Muscle of arm (tissue), 14 donors: ENCODE measurements at places on chromosomes 2 and 18.
A peak's percentile ranks its signal among the peaks of the same experiment; 100 is the strongest.

- DNase-seq = no peak
Measured at GRCh38 chr2:226673314-226673723, 126.3 kb downstream of the IRS1 start.

DNA sequence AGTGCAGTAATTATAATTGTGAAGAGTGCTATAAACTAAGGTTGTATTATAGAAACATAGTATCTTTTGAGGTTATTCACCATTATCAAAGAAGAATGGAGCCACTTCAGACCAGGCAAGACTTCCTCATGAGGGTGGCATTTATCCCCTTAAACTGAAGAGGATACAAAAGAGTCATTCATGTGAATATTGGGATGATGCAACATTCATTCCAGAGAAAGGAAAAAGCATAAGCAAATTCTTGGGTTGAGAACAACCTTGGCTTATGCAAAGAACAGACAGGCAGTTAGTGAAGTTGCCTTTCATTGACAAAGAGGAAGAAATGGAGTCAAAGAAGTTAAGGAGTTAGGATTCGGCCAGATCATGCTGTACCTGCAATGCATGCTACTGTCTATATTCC is 682.5 kb downstream of the MBD2 start:
- DNase-seq = no peak

DNA sequence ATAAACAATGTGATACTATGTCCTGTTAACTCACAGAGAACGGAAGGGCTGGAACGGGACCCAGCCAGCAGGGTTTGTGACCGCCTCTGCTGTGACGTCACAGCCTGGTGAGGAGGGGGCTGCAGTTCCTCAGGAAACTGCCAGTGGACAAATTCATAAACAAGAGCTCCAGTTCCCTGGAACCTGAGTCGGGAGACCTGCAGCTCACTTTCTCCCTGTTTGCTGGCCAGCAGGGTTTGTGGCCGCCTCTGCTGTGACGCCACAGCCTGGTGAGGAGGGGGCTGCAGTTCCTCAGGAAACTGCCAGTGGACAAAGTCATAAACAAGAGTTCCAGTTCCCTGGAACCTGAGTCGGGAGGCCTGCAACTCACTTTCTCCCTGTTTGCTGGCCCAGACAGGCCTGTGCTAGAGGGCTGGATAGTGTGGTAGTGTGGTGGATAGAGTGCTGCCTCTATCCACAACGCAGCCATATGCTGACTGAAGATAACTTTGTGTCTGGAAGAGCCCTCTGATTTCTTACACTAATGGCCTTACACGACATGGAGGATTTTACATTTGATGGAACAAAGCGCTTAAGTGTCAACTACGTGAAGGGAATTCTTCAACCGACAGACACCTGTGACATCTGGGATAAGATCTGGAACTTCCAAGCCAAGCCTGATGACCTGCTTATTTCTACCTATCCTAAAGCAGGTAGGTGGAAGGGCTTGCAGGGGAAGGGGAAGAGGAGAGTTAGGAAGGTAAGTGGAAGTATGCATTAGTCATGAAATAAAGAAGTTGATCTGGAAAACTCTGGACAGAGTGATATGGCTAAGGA is at the start of gene SULT1C4:
Gene SULT1C4 (plus strand): TSS at position 140 of the 816 bp plus-strand sequence. CDS start 384 bp downstream, at position 524.
- DNase-seq = peak; percentile 93

DNA sequence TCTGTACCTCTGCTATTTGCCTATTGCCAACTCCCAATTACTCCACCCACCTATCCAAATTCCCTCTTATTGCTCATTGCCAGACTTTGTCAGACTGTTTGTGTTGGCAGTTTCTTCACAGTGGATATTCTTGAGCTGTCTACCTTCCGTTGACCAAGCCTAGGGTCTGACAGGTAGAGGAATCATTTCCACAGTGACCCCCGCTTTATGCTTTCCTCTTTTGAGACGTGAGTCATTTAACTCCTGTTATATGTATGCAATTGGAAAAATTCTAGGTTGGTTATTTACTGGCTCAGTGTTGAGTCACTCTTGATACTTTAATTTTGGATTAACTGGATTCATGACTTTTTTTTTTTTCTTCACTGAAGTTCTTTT is 187.7 kb downstream of the IRS1 start:
- no peak for DNase-seq

- no peak for DNase-seq
Measured at GRCh38 chr2:122530814-122531213, 775.4 kb downstream of the TSN start.

GRCh38 chr2:70091816-70092215 is 4.5 kb downstream of the PCBP1 start:
- no peak for DNase-seq

DNA sequence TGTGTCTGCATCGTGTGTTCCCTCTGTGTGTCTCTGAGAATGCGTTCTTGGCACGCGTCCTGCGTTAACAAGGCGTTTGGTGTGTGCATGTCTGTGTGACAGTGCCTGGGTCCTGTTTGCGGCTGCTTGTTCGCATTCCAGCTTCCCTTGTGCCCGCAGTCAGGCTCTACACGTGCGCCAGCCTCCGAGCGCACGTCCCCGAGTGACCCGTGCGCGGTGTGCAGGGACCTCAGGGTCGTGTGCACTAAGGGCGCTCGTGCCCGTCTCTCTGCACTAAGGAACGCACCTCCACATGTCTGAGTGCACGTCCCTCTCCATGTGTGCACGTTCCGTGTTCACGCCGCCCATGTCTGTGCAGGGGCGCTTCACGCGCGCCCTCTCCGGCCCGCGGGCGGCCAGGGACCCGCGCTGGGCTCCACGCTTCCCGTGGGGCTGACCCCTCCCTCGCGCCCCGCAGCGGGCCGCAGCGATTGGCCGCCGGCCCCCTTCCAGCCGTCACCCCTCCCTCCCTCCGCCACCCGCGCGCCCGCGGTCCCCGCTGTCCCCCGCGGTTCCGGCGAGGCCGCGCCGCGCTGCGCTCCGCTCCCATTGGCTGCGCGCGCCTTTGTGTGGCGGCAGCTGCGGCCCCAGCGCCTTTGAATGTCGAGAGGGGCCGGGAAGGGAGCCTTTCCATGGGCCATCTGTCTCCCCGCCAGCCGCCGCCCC is 229.4 kb downstream of the HAUS1 start:
- DNase-seq = no peak

GRCh38 chr2:108607706-108608301 is 73.5 kb downstream of the LIMS1 start:
- no peak for DNase-seq

GRCh38 chr18:63603772-63604171 is 16.6 kb downstream of the SERPINB13 start:
- no peak for DNase-seq

GRCh38 chr2:25460261-25460905 is 118.7 kb upstream of the DNMT3A start:
- no peak for DNase-seq

GRCh38 chr18:77392321-77392720 is 142.7 kb downstream of the GALR1 start:
- no peak for DNase-seq

GRCh38 chr18:42004653-42005052 is 49.6 kb downstream of the PIK3C3 start:
- no peak for DNase-seq
